ENCODE measurements at places on chromosomes 3 and 15. TPM values are rescaled to one million over a fixed set of nuclear protein-coding genes. Genes with fewer than 3 reads are reported as not detected.

Gene TAGLN3
- total RNA-seq, result 0.46 TPM

Gene KLHL40
- total RNA-seq, result not detected

Gene ALPK3
- total RNA-seq, result 0.11 TPM

Gene SCAANT1
- total RNA-seq, result not detected

Gene IGF1R
- 53.0 TPM for total RNA-seq

Gene FSTL1
- total RNA-seq, result 68.6 TPM

Gene DPPA2
- total RNA-seq, result not detected

Gene RYR3
- total RNA-seq, result 0.05 TPM
